NCI-H2107 (cell line): ENCODE measurements at places on chromosomes 7 and 10.

DNA sequence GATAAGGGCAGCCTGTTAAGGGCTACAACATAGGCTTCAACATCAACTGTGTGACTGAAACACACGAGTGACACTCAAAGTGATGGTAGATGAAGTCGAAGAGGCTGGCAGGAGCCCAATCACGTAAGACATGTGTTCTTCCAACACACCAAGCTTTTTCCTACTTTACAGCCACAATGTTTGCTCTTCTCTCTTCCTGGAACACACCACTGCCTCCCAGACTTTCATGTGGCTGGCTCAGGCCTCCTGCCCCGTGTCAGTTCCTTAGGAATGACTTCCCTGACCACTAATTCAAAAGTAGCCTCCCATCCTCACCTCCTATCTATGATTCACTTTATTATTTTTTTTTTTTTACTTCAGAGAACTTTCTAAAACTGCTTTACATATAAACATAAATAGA is 209.2 kb downstream of the GPAM start:
- no peak for DNase-seq

- no peak for DNase-seq
Measured at GRCh38 chr7:94276795-94277194, 117.9 kb upstream of the COL1A2 start.

- DNase-seq = no peak
Measured at GRCh38 chr10:127399668-127400067, 149.4 kb upstream of the NPS start.

GRCh38 chr10:29688230-29688661 is 53.5 kb upstream of the SVIL start:
- DNase-seq = no peak

DNA sequence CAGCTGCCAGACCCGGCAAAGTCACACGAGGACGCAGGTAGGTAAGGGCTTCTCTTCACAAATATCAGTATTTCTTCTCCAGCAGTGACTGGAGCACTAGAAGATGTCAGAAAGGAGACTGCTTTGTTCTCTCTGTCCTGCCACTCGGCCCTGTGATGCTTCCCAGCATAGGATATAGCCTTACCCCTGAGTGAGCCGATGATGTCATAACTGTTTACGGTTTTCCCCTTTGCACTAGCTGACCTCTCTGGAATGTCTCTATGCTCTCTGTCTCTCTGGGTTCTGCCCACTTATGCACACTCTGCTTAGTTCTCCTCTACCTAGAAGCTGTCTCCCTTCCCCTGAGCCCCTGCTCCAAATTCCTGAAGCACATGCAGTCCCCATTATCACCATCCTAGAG is 167.5 kb upstream of the PODXL start:
- DNase-seq = no peak

- DNase-seq = no peak
Measured at GRCh38 chr10:70494536-70494935, 16.0 kb downstream of the PALD1 start.
